ENCODE measurements at places on chromosomes 2 and 18.

DNA sequence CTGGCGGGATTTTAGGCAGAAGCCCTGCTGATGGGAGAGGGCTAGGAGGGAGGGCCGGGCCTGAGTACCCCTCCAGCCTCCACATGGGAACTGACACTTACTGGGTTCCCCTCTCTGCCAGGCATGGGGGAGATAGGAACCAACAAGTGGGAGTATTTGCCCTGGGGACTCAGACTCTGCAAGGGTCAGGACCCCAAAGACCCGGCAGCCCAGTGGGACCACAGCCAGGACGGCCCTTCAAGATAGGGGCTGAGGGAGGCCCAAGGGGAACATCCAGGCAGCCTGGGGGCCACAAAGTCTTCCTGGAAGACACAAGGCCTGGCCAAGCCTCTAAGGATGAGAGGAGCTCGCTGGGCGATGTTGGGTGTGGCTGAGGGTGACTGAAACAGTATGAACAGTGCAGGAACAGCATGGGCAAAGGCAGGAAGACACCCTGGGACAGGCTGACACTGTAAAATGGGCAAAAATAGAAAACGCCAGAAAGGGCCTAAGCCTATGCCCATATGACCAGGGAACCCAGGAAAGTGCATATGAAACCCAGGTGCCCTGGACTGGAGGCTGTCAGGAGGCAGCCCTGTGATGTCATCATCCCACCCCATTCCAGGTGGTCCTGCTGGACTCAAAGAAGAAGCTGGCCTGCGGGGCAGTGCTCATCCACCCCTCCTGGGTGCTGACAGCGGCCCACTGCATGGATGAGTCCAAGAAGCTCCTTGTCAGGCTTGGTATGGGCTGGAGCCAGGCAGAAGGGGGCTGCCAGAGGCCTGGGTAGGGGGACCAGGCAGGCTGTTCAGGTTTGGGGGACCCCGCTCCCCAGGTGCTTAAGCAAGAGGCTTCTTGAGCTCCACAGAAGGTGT lies 8.5 kb downstream of the PROC start:
- no peak for DNase-seq

DNA sequence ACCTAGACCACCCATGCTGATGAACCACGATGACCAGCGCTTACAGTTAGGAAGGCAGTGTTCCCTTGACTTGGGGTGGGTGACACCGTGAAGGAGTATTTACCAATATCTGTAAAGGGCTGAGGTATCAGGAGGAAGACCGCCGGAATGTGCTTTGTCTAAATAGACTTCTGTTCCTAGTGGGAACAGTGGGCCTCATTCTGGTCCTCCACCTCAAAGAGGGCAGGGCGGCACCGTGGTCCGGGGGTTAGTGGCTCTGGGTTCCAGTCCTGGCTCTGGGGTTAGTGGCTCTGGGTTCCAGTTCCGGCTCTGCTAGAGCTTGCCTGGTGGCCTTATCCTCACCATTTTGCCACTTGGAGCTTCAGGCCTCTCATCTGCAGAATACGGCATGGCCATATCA lies 91.6 kb upstream of the SMAD2 start:
- no peak for DNase-seq

- DNase-seq: no peak
Measured at GRCh38 chr18:78871618-78872017, 108.0 kb upstream of the SALL3 start.

GRCh38 chr2:237055386-237056100 lies 30.1 kb upstream of the COPS8 start:
- DNase-seq: no peak

- DNase-seq: no peak
Measured at GRCh38 chr2:10990561-10991111, 78.9 kb downstream of the KCNF1 start.

- no peak for DNase-seq
Measured at GRCh38 chr2:98065808-98066207, 21.2 kb upstream of the VWA3B start.

GRCh38 chr2:196520605-196521004 lies 118.9 kb upstream of the CCDC150 start:
- DNase-seq: no peak

GRCh38 chr2:223457301-223457700 lies 144.9 kb downstream of the SCG2 start:
- DNase-seq: no peak

GRCh38 chr18:70907673-70908072 lies 618.8 kb downstream of the SOCS6 start:
- no peak for DNase-seq

GRCh38 chr18:34624551-34624950 lies 85.5 kb upstream of the DTNA start:
- DNase-seq: no peak

- DNase-seq: no peak
Measured at GRCh38 chr2:144225076-144225475, 294.8 kb downstream of the ZEB2 start.

DNA sequence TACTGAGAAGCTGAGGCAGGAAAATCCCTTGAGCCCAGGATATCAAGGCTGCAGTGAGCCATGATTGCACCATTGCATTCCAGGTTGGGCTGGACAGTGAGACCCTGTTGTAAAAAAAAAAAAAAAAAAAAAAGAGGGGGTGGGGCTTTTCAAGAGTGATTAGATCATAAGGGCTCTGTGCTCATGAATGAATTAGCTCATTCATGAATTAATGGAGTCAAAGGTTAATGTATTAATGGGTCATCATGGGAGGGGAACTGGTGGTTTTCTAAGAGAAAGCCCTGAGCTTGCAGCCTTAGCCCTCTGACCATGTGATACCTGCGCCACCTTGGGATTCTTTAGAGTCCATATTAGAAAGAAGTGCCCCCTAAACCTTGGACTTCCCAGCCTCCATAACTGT lies 4.5 kb downstream of the SLC19A3 start:
- no peak for DNase-seq

DNA sequence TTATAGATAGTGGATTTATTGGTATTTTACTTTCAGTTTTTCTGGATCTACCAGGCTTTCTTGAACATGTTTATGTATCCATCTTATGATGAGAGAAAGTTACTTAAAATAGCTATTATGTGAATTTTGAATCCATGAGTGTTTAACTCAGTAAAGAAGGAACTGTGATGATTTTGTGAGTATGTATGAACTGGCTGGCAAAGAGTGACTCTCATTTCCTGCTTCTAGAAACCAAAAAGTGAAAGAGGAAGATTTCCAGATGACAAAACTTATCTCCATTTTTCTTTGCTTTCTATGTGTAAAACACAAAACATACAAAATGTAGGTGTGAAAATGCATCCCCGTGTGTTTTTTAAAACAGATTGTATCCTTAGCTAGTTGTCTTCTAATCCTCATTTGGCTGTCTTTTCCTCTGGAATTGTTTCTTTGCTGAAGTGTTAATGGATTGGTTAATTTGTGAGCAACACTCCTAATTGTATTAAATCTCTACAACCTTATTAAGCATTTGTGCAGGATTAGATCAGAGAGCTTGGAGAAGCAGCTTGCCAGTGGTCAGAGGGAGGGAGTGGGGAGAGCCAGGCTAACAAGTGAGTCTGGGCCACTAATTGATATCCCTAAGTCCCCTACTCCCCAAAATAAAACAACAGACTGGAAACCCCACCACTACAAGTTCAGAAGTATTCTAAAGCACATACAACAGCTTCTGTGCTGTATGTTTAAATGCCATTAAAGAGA lies 23.9 kb downstream of the PTPRM start:
- DNase-seq: no peak

- no peak for DNase-seq
Measured at GRCh38 chr2:99600981-99601651, 111.3 kb upstream of the REV1 start.

GRCh38 chr2:217833439-217833838 lies 169.4 kb downstream of the TNS1 start:
- DNase-seq: no peak

DNA sequence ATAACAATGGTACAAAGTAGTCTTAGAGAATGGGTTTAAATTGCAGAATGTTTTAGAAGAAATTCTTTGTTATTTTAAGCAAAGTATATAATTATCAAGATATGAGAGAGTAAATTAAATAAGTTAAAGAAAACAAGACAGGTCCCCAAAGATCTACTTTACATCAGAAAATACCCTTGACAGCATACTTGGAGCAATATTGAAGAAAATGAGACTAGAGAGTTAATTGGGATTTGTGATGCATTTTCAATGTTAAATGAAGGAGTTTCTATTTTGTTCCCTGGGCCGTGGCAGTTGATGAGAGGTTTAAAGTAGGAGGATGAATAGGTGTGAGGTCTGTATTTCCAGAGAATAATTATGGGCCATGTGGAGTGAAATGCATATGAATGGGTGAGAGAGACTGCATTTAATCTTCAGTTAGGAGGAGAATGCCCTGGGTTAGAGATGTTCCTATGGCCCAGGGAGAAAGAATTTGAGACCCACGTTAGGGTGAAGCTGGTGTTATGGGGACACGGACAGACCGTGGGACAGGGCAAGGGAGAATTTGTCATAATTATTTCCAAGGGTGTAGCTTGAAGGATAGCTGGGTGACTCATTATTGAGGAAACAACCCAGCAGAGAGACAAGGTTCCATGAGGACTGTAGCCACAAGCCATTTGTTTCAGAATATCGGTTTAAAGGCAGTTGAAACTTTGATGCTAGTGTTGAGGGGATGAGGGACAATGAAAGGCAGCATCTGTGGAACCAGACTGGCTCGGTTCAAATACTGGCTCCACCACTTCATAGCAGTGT lies 22.7 kb downstream of the MGAT5 start:
- DNase-seq: no peak

DNA sequence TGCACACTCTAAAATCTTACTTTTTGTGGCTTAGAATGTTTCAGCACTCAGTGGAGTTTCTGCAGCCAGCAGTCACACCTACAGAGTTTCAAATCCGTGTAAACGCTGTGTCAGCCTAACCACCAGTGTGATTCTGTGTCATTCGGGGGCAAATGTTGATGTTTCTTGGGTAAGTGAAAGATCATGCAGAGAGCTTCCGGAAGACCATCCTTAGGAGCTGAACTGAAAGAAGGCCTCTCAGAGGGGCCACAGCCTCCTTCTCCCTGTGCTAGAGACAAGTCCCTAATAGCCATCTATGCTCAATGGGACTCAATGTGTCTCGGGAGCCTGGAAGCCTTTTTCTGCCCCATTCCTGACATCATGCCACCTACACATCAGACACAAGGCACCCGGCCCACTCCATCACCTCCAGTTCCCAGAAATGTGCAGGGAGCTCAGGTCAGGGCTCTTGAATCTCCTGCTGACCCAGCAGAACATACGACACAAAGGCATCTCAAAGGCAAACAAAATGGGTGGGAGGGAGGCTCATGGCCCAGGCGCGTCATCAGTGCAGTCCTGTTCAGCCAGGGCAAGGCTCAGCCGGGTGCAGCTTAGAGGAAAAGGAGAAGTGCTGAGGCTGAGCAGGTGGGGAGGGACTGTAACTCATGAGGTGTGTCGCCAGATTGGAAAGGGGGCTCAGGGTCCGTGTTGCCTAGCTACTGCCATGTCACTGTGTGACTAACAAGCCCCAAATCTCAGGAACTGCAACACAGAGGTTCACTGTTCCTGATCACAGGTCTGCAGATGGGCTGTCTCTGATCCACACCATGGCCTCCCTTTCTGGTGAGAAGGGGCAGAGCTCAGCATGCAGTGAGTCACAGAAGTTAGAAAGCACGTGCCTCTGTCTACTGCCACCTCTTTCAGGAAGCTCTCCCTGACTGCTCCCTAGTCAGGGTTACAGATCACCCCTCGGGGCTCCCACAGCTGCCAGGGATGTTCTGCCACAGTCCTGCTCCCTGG lies 82.0 kb downstream of the SMAD7 start:
- peak; percentile 32 for DNase-seq

DNA sequence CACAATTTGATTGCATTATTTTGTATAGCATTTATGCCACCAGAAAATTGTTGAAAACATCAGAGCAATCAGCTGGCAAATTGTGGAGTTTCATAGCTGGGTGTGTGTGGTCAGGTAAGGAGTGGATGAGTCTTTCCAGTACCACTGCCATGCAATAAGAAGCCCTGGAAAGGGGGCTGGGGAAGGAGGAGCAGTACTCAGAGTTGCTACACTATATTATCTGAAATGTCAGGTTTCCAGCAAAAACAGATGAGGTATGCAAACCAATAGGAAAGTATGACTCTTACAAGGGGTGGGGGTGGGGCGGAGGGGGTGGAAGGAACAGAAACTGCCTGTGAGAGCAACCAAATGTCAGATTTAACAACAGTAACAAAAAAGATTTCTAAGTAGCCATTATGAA lies 112.2 kb downstream of the SOS1 start:
- DNase-seq: no peak

DNA sequence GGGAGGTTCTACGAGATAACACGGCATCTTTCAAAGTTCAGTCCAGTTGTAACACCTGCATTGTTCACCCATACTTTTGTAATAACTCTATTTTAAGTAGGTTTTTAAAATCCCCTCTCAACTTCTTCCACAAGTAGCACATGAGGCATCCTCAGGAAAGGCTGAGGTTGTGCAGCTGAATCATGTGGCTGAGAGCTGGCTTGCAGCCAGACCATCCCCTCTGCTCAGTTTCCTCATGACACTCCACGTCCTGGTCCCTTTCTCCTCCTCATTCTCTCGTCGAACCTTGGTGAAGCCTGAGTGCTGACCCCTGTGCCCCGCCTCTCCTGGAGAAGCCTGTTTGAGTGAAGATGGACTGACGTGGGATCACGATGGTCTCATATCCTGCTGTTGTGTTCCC lies 42.5 kb downstream of the POU3F3 start:
- DNase-seq: no peak

- no peak for DNase-seq
Measured at GRCh38 chr2:221397187-221397586, 174.9 kb downstream of the EPHA4 start.

DNA sequence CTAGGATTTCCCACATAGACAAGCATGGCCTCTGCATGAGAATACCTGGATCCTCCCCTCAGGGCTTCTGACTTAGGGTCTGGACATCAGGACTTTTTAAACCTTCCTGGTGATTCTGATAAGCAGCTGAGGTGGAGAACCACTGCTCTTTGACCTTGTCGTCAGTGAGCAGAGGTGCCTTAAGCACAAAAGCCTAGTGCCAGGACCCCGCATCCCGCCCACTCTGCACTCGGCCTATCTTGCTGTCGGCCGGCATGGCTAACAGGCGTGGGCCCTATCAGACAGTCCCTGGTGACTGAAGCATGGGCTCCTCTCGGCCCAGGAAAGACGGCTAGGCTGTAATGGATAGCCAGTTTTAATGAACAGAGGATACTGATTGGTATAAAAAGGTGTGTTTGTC lies 6.2 kb downstream of the ANKRD23 start:
- no peak for DNase-seq

DNA sequence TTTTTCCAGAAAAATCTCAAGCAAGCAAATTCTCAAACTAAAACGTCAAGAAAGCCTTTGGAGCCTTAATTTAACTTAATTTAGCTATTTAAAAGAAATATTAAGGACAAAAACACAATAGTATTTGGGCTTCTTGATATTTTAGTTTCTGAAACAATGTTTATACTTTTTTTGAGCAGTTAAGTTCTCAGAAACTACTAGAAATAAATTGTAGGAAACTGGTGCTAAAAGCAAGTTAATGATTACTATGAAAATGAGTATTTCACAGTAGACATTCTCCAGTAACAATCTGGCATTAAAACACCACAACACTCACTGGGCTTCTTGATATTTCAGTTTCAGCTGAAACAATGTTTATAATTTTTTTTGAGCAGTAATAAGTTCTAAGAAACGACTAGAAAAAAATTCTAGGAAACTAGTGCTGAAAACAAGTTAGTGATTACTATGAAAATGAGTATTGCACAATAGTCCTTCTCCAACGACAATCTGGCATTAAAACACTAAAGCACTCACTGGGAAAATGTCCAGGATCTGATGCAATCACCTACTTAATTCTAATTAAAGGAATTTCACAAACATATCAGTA lies 45.1 kb downstream of the TRAK2 start:
- no peak for DNase-seq

- DNase-seq: no peak
Measured at GRCh38 chr2:145416640-145417039, 896.7 kb upstream of the ZEB2 start.
